RWPE1 (cell line): ENCODE measurements at places on chromosomes 16 and 17.

DNA sequence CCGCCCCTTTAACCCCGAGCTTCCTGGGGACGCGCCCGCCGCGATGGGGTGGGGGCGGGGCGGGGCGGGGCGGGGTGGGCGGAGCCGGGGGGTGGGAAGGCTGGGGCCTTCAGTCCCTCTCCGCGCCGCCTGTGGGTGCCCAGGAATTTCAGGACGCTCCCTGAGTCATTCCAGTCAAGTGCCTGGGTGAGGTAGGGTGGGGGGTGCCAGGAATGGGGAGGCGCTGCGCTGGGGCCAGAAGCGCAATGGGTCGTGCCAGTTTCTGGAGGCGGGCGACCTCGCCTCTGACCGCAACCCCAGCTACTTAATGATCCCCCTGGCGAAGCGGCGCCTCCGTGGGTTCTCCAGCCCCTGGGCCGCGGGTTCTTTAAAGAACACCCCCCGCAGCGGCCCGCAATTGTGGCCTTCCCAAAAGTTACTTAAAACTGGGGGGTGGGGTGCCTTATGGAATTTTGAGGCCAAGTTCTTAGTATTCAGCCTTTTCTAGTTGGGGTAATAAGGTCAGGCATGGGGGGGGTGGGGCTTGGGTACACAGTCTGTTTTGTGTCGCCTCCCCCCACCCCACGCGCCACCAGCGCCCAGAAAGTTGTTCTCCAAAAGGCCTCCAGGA lies 826 bp upstream of the GSE1 start:
- DNase-seq, result peak; percentile 98

GRCh38 chr16:53495325-53495724 lies 7.7 kb downstream of the AKTIP start:
- DNase-seq, result no peak

- DNase-seq, result no peak
Observed at GRCh38 chr17:73091410-73091769, 1.1 kb downstream of the SLC39A11 start.

- no peak for DNase-seq
Observed at GRCh38 chr17:8151641-8152111, 528 bp downstream of the PER1 start.

- no peak for DNase-seq
Observed at GRCh38 chr16:85588562-85589503, 24.3 kb upstream of the GSE1 start.

GRCh38 chr17:82536512-82537201 lies 17.1 kb downstream of the FOXK2 start:
- DNase-seq, result no peak

- no peak for DNase-seq
Observed at GRCh38 chr17:7893187-7893880, 4.7 kb downstream of the CHD3 start.

- no peak for DNase-seq
Observed at GRCh38 chr16:54473226-54473993, 186.8 kb upstream of the IRX3 start.

DNA sequence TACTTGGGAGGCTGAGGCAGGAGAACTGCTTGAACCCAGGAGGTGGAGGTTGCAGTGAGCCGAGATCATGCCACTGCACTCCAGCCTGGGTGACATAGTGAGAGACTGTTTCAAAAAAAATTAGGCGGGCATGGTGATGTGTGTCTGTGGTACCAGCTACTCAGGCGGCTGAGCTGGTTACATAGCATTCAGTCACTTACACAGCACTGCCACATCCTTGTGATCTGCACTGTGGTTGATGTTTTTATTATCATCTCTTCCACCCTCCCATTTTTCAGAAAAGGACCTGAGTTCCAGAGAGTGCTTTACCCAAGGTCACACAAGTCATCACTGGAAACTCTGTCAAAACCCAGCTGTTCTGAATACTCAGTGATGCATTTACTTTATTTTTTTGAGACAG lies 14.8 kb upstream of the KPNB1 start:
- DNase-seq, result no peak

DNA sequence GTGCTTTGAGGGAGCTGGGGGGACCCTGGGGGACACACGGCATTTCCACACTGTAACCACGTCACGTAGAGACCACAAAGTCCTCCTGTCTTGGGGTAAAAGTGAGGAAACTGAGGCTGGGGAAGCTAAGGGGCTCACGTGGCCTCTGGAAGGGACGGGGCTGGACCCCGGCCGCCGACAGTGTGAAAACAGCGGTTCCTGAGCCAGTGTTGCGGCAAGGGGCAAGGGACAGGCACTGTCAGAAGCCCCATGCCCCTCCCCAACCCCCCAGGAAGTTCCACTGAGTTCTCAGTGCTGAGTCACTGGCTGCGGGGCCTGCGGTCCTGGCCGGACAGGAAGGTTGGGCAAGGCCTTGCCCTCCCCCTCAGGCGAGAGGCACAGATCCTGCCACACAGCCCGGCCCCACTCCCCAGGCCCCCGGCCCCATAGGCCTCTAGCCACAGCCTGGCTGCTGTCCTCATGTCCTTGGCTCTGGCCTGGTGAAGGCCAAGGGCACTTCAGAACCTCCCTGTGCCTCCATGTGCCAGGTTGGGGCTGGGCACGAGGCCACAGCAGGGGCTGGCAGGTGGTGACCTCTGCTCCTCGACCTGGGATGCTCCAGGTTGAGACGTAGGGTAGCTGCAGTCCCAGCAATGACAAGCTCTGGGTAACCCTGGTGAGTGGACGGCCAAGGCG lies 5.0 kb upstream of the CCDC57 start:
- DNase-seq, result no peak

GRCh38 chr16:85008271-85008670 lies 3.1 kb downstream of the ZDHHC7 start:
- DNase-seq, result no peak

GRCh38 chr16:72508191-72508590 lies 336.2 kb upstream of the PMFBP1 start:
- no peak for DNase-seq

DNA sequence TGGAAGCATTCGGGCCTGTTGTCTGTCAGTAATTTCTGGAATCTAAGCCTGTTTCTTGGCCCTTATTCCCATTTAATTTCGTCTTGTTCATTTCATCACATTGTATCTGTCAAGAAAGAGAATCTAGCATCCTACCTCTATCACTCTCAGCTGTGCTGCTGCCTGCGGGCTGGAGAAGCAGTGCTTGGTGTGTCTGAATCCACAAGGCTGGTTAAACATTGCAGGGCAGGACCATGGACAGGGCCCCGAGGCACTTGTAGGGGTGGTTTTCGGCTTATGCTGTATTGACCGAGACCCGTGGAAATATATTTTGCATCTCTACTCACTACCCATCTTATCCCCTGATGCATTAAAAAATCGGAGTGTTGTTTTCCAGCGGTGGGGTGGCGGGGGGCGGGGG lies 3.1 kb downstream of the RAB11FIP4 start:
- DNase-seq, result peak; percentile 44

- DNase-seq, result no peak
Observed at GRCh38 chr17:3729881-3730280, 6.2 kb downstream of the HASPIN start.

- no peak for DNase-seq
Observed at GRCh38 chr16:88968589-88969280, 8.3 kb downstream of the CBFA2T3 start.

DNA sequence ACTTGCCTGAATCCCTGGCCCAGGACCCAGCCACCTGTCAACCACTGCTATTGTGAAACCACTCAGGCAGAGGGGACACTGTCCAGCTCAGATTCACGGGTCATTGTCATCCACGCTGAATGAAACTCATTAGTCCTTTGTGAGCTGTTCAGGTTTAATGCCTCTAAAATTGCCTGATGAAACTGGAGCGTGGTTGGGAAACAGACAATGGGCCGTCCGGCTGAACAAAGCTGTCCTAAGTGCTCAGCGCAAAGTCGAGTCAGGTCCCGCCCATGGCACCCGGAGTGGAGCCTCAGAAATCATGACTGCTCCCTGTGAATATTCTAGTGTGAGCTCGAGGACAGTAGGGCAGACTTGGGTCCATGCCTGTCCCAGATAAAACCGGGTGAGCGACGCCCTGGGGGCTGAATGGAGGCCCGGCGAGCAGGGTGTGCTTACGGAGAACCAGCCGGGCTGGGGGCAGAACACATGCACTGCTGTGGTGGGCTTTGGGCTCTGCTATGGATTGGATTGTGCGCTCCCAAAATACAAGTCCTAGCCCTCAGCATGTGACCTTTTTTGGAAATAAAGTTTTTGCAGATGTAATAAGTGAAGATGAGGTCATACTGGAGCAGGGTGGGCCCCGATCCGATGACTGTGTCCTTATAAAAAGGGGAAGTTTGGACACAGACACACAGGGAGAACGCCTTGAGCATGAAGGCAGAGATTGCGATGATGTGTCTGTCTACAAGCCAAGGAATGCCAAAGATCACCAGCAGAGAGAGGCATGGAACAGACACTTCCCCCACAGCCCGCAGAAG lies 12.9 kb upstream of the CMIP start:
- DNase-seq, result no peak

GRCh38 chr17:79039171-79039570 lies 15.2 kb downstream of the C1QTNF1 start:
- no peak for DNase-seq

DNA sequence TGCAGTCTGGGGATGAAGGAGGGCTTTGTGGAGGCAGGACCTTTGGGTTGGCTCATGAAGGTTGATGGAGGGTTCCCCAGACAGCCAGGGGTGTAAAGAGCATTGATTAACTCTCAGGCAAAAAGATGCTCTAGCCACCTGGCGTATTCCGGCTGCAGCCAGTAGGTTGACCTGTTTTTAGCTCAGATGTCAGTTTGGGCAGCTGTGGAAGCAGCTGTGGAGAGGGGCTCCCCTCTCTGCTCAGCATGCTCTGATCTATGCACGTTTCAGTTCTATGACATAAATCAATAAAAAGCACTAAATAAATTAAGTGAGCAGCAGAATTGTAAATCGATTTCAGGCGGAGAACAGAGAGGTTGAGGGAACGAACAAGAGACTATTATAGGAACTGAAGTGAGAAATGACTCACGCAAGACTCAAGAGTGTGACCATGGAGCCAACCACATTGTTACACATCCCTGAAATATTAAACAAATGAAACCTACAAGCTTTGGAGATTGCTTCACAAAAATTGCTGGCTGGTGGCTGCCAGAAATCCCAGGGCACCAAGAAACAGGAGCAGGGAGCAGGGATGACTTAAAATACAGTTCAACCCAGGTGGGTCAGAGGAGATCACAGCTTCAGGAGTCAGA lies 111.9 kb downstream of the GSG1L start:
- no peak for DNase-seq

GRCh38 chr17:71511266-71511995 lies 609.4 kb upstream of the SOX9 start:
- no peak for DNase-seq

GRCh38 chr16:65737831-65738230 lies 616.0 kb upstream of the CDH11 start:
- no peak for DNase-seq

DNA sequence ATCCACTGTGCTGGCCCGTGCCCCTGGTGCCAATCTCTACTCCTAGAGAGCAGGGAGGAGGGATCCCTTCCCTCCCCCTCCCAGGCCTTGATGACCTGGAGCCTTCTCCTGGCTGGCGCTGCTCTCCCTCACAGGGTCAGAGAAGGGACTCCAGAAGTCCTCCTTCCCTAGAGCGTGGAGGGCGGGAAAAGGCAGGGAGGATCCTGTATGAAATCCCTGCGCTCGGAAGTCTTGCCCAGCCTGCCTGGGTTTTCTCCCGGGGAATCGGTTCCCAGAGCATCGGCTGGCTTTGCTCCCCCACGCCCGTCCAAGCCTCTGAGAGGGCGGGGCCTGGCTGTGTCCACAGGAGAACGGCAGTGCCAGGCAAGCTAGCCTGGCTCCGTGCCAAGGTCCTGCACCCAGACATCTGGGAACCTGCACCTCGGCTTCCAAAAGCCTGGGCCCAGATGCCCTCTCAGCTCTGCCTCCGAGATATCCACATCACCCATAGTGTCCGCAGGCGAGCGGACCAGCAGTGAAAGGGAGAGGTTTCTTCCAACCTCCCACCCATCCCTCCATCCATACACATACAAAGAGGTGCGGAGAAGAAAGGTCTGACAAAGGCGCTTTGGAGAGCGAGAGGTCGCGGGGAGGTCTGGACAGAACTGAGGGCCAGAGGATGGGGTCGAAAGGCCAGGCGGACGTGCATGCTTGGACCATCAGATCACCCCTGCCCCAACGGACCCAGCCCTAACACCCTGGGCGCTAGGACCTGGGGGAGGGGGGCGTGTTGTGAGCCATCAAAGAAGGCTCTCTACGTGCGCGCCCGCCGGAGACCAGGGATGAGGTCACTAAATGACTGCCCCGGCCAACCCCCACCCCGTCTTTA lies 1.1 kb downstream of the MPP2 start:
- no peak for DNase-seq

DNA sequence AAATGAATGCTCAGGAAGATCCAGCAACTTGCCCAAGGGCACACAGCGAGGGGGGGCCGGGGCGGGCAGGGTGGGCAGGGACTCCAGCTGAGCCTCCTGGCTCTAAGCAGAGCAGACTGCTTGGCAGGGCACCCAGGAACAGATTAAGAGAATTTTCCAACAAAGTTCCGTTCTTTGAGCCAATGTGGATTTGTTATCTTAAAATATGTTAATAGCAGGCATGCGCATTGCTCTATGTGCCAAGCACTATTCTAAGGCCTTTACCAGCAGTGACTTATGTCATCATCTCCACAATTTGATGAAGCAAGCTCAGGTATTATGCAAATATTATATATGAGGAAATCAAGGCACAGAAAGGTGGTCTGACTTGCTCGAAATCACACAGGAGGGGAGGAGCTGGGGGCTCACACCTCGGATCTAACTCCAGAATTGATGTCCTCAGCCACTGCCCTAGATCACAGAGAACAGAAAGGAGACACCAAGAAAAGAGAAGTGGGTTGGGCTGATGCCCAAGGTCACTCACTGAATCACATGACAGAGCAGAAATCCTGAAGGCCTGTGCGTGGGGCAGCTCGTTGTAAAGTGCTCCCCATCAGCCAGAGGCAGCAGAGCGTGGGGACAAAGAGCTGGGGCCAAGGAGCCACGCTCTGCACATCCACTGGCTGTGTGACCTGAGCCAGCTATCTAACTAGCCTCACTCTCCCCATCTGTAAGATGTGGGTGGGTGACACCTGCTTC lies 23.2 kb upstream of the MEAK7 start:
- no peak for DNase-seq

DNA sequence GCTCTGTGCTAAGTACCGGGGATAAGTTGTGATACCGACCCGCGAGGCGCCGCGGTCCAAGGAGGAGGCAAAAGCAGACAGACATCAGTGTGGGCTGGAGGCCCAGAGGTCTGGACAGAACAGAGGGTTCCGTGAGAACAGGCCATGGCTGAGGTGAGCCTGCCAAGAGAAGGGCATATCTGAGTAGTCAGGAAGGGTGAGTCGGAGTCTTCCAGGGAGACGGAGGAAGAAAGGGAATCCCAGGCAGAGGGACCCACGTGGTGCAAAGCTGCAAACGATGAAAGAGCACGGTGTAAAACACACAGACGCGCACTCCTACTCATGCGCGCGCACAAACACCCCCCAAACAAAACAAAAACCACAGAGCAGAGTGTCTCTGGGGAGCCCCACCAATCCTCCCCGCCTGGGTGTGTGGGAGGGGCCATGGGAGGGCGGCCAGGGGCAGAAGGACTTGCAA lies 18.1 kb downstream of the RHBDL3 start:
- DNase-seq, result no peak

GRCh38 chr16:28499854-28500253 lies 5.4 kb downstream of the APOBR start:
- DNase-seq, result no peak
